T follicular helper cell (primary cell): ENCODE measurements at places on chromosomes 3 and 15.

GRCh38 chr3:23952646-23953045 is 7.6 kb downstream of the NR1D2 start:
- no peak for DNase-seq

GRCh38 chr3:52458770-52459545 is 3.6 kb downstream of the NISCH start:
- DNase-seq = no peak

GRCh38 chr15:26889298-26889898 is 22.5 kb downstream of the GABRA5 start:
- peak; percentile 14 for DNase-seq

DNA sequence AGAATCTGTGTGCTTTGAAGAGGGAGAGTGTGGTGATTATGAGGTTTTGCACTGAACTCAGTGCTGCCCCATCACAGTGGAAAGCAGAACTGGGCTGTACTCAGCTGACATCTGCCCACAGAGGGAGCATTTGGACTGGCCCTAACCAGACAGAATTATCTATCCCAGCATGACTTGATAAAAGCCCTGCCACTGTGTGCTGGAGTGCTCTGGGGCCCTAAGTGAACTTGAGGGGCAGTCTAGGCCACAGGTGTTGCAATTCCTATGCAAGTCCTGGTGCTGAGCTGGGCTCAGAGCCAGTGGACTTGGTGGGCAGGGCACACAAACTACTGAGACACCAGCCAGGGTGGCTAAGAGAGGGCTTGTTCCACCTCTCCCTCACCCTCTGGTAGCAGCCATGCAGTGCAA is 269.2 kb upstream of the CTNNB1 start:
- no peak for DNase-seq

- DNase-seq = no peak
These were observed 25.7 kb upstream of the EPHB1 start for GRCh38 chr3:134769287-134769868.
